ENCODE measurements at places on chromosomes 12 and 14.
A peak's percentile ranks its signal among the peaks of the same experiment; 100 is the strongest.

- no peak for DNase-seq
These were observed 194.1 kb downstream of the AACS start for GRCh38 chr12:125259178-125259867.

DNA sequence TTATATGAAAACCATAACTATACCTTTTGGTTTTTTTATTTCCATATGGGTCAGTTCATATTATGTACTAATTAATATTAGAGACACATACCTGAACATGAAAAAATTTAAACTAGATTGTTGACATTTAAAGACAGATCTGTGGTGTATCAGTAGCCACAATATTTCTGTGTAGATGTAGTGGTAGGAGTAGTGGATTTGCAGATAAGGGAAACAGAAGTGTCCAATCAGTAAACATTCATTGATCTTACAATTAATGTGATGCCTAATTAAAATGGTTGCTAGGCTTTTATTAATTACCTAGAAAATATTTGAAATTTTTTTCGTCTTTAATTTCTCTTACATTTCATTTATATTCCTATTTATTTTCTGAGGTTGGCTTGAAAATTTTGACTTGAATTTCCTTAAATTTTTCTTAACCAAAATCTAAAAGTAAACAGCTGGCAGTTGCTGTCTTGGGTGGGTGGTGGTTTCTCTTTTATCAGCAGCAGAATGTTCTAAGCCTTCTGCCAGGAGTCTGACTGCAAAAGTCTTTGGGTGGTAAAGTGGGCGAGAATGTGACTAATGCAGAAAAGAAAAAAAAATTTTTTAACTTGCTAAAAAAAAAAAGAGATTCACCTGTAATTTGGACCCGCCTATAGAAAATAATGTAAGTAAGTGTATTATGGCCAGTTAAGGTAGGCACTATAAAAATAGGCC is 2.4 kb downstream of the FGFR1OP2 start:
- no peak for DNase-seq

- DNase-seq = no peak
These were observed 89.4 kb downstream of the UNC79 start for GRCh38 chr14:93520053-93520607.

GRCh38 chr12:107042801-107043200 is 50.5 kb downstream of the CRY1 start:
- no peak for DNase-seq

GRCh38 chr12:19971361-19972280 is 396.7 kb upstream of the PDE3A start:
- peak; percentile 99 for DNase-seq

GRCh38 chr12:116385486-116386217 is 108.2 kb upstream of the MED13L start:
- peak; percentile 74 for DNase-seq

- no peak for DNase-seq
These were observed 147.6 kb downstream of the NDUFA12 start for GRCh38 chr12:94855853-94856252.

GRCh38 chr14:89615421-89615820 is 198.4 kb upstream of the FOXN3 start:
- DNase-seq = no peak

DNA sequence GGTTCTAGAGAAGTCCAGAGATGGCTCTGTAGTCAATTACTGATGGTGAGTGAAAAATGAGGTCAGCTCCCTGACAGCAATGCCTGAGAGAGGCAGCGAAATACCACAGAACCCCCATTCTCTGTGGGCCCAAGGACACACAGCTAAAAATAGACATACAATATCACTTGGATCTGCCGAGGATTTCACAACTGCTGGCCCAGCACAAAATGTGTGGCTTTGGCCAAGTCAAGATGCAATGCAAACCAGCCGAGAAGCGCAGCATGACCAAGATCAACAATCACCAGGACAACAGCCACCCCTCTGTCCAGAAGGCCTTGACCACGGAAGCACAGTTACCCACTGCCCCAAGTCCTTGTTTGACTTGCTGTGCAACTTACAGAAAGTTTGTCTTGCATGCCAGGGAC is 52.2 kb downstream of the CKAP4 start:
- DNase-seq = no peak

GRCh38 chr12:17215759-17216570 is 610.0 kb upstream of the LMO3 start:
- DNase-seq = peak; percentile 59

- no peak for DNase-seq
These were observed 680 bp downstream of the ASB8 start for GRCh38 chr12:48156652-48157017.

- no peak for DNase-seq
These were observed 177.9 kb downstream of the MYRFL start for GRCh38 chr12:70002912-70003255.

DNA sequence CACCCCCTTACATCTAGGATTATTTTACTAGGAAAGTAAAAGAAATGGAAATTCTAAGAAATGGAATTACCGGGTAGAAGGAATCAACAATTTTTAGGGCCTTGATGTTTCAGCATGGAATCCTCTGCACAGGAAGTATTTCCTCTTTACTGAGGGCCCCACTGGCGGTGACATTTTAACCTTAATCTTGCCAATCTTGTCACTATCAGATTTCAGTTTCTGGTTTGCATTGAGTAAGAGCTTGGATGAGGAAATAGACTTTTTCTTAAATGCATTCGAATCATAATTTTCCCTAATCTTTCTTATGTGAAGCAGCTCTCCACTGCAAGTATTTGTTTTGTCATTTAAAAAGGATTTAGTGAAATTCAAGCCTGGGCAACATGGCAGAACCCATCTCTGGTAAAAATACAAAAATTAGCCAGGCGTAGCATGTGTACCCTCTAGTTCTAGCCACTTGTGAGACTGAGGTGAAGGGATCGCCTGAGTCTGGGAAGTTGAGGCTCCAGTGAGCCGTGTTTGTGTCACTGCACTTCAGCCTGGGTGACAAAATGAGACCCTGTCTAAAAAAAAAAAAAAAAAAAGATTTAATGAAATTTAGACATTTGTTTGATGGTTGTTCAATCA is 40.7 kb downstream of the TPCN1 start:
- no peak for DNase-seq

- DNase-seq = peak; percentile 75
These were observed 30.6 kb downstream of the PPFIBP1 start for GRCh38 chr12:27554421-27555186.

- DNase-seq = no peak
These were observed 33.1 kb downstream of the CD9 start for GRCh38 chr12:6233121-6233971.

GRCh38 chr12:50951112-50951511 is 1.2 kb upstream of the HIGD1C start:
- no peak for DNase-seq

DNA sequence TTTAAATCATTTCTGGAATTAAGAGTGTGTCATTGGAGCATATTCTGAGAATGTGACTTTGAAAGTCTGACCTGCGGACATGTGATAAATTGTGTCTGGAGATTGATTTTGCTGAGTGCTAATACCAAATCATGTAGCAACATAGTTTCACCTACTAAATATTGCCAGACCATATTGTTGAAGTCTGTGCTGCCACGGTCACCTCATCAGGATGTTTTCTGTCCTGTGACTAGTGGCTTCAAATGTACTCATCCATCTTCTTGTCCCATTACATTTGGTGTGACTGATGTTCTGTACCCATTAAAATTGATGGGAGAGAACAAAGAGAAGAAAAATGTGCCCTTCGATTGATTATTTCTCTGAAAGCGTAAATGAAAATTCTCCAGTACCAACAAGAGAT is 265.3 kb downstream of the PDZRN4 start:
- DNase-seq = no peak
